NCI-H2171 treated with DMSO at 0.1 percent for 48 hours (cell line): ENCODE measurements at places on chromosomes 7 and 10.

DNA sequence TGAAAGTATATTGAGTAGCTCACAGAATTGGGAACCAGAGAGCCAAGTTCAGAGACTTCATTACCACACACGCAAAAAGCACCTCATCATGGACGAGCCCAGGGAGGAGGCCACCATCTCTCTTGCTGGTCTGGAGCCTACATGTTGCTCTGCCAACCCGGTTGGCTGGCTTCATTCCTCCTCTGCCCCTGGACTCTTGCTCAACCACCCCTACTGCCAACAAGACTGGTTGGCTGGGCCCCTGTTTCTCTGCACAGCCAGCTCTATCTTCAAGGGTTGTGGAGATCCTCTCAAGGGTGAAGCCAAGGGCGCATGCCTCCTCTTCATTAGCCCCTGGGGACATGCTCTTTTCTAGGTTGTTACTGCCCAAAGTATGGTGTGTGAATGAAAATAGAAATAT is 142.7 kb downstream of the JCAD start:
- no peak for DNase-seq

- DNase-seq, result no peak
Measured at GRCh38 chr10:75825661-75826060, 394.2 kb downstream of the LRMDA start.

- DNase-seq, result no peak
Measured at GRCh38 chr10:126705131-126705530, 34.6 kb upstream of the C10orf90 start.

DNA sequence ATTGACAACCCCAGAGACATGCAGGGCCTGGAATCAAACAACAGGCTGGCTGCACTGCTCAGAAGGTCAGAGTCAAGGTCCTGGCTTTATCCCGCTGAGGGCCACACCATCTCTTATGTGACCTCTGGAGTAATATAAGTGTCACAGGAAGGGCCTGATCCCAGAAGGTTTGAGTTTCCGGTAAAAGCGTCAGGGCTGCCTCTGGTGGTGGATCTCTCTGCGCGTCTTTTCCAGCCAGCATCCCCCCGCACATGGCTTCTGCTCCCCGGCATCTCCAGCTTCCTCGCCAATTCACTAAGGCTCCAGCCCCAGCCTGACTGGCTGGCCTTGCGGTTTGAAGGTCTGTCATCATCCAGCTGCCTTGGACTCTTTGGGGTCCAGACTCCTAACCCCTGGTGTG is 54.2 kb downstream of the SNX10 start:
- no peak for DNase-seq

DNA sequence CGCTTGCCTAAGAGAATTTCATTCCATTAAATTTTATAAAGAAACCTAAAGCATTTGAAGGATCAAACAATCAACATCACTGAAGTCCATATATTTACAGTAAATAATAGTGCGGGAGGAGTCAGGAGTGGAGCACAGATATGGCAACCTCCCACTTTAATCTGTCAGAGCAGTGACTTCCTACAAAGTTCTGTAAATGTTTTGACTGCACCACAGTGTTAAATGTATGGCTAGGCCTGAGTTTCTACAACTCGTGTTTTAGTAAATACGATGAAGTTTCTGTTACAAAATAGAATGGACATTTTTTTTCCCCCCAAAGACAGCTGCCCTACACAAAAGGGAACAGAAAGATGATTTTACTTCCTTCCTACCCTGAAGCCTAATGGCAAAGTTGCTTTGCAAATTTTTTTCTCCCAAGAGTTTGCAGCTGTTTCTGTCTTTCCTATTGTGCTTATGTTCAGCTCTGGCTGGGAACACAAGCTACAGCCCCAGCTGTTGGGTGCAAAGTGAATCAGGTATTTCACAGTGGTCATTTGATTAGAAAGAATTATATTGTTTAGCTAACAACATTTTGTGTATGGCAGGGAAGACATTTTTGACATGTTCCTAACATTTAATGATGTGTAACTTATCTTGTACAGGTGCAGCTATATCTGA is 62.1 kb downstream of the MET start:
- DNase-seq, result no peak

DNA sequence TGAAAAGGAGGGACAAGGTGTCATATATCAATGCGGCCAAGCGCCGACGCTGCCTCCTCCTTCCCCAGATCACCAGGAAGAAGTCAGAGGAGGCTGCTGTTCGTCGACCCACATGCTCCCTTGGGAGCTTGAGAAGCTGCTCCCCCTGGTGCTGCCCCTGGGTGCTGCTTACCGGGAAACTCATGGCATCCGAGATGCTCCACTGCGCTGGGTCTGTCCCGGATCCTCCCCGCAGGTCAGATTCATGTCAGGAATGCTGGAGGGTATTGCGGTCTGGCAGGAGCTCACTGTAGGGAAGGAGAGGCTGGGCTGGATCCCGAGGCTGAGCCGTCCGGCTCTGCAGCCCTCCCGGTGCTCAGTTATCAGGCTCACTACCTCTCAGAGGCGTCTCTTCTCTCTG is 123.7 kb upstream of the FAM20C start:
- DNase-seq, result no peak
